ENCODE measurements at places on chromosomes 2 and 18. TPM values are rescaled to one million over a fixed set of nuclear protein-coding genes. Genes with fewer than 3 reads are reported as not detected.

The RFX8 gene
- 2.3 TPM for total RNA-seq

The MAPRE3 gene
- 21.3 TPM for total RNA-seq

- H3K27ac ChIP-seq, result no peak overlapping the region
- no peak for DNase-seq
- H3K4me1 ChIP-seq, result no peaks in the 10 kb centered on the region
- H3K36me3 ChIP-seq, result no peaks in the 10 kb centered on the region
- no peak overlapping the region for H3K4me3 ChIP-seq
Observed at GRCh38 chr2:78115291-78115690, 593.1 kb upstream of the LRRTM4 start.

- no peak overlapping the region for H3K4me3 ChIP-seq
- no peak for DNase-seq
- H3K36me3 ChIP-seq, result no peaks in the 10 kb centered on the region
- no peaks in the 10 kb centered on the region for H3K27me3 ChIP-seq
- H3K27ac ChIP-seq, result no peak overlapping the region
Observed at GRCh38 chr2:41736105-41736567, 311.7 kb upstream of the PKDCC start.

GRCh38 chr2:119175517-119175916 lies 17.0 kb upstream of the C1QL2 start:
- H3K36me3 ChIP-seq, result no peaks in the 10 kb centered on the region
- H3K4me1 ChIP-seq, result no peaks in the 10 kb centered on the region
- no peaks in the 10 kb centered on the region for H3K27me3 ChIP-seq
- DNase-seq, result no peak

DNA sequence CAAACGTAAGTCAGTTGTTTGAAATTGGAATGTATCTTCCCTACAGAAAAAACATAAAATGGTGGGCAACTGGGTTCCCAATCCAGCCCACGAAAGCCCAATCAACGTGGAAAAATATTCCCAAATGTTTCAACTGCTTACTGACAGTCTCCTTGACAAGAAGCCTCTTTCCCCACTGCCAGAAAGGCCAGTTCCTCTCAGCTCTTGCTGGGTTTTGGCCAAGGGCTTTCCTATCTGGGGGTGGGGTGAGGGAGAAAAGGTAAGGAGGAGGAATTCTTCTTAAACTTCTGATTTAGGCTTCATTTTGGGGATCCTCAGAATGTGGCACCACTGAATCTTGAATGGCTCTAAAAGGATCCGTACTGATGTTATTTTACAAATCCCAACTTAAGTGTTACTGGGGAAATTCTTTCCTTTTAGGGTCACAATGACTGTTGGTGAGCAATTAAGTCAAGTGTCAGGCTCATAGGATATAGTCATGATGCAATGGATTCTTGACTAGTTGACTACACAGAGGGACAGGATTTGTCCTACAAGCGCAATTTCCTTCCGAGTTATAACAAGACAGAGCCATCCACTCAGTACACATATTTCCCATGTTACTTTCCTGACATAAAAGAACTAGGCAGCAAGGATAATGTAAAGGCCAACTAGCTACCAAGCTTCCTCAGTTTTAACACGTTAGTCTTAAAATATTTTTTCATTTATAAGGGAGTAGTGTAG lies 73.6 kb downstream of the SPRED2 start:
- H3K27ac ChIP-seq, result peak overlapping the region; percentile 5
- no peak for DNase-seq
- H3K27me3 ChIP-seq, result no peaks in the 10 kb centered on the region
- H3K36me3 ChIP-seq, result no peaks in the 10 kb centered on the region
- no peak overlapping the region for H3K4me3 ChIP-seq
- H3K4me1 ChIP-seq, result peaks cover 5% of the 10 kb centered on the region

GRCh38 chr2:71511776-71512175 lies 58.4 kb downstream of the DYSF start:
- no peaks in the 10 kb centered on the region for H3K4me1 ChIP-seq
- no peak overlapping the region for H3K4me3 ChIP-seq
- no peak for DNase-seq
- H3K27me3 ChIP-seq, result no peaks in the 10 kb centered on the region
- no peak overlapping the region for H3K27ac ChIP-seq
- no peaks in the 10 kb centered on the region for H3K36me3 ChIP-seq

DNA sequence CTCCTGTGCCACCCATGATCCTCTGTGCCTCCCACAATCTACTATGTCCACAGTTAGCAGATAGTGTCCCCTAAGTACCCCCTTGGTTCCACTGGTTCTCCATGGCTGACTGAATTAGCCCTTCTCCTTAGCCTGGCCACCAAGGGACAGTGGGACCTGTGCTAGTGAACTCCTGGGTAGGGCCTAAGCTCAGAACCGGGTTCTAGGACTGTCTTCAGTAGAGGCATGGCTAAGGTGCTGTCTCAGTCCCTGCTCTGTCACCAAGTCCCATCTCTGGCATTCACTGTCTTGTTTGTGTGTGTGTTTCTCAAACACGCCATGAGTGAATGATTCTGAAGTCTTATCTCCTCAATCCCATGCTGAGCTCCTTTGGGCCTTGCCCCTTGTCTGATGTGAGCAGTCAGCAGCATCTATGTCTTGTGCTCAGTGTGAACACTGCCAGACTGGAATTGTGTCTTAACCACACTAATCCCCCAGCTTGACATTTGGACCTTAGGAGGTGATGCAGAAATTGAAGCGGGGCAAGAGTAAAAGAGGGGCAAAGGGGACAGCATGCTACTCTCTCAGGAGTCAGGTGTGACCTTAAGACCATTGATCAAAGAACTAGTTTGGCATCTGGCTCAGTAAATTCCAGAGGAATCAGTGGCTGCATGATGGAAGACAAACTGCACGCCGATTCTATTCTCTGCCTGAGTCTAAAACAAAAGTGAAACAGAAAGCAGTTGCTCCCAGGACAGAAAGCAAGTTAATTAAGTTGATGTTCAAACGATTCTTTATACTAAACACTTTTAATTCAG lies 190.5 kb downstream of the ALPK2 start:
- peak overlapping the region; percentile 10 for H3K4me3 ChIP-seq
- no peaks in the 10 kb centered on the region for H3K36me3 ChIP-seq
- DNase-seq, result no peak
- H3K27ac ChIP-seq, result no peak overlapping the region

GRCh38 chr2:180367815-180368214 lies 360.7 kb upstream of the CWC22 start:
- H3K27ac ChIP-seq, result peak overlapping the region; percentile 56
- no peaks in the 10 kb centered on the region for H3K4me1 ChIP-seq
- no peaks in the 10 kb centered on the region for H3K36me3 ChIP-seq
- H3K27me3 ChIP-seq, result no peaks in the 10 kb centered on the region
- H3K4me3 ChIP-seq, result no peak overlapping the region

GRCh38 chr18:33761363-33761762 lies 183.3 kb downstream of the ASXL3 start:
- H3K4me1 ChIP-seq, result no peaks in the 10 kb centered on the region
- H3K4me3 ChIP-seq, result no peak overlapping the region
- H3K27me3 ChIP-seq, result no peaks in the 10 kb centered on the region
- H3K36me3 ChIP-seq, result no peaks in the 10 kb centered on the region

DNA sequence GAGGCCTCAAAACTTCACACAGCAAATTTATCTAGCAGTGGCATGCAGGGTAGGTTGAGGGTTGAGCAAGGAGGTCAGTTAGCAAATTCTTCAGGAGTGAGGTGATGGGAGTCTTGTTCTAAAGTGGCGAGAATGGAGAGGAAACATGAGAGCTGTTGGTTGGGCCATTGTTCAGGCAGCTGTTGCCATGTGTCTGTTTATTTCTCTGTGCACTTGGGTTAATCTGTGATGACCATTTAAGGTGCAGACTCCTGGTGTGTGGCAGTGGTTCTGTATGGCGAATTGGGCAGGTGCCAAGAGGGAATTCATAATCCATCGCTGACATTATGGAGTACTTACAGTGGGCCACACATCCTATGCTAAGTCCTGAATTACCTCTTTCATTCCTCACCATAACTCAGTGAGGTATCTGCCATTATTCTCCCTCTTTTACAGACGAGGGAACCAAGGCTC lies 30.4 kb downstream of the TMEM178A start:
- H3K4me1 ChIP-seq, result no peaks in the 10 kb centered on the region
- no peaks in the 10 kb centered on the region for H3K27me3 ChIP-seq
- H3K4me3 ChIP-seq, result no peak overlapping the region
- DNase-seq, result no peak
- H3K27ac ChIP-seq, result no peak overlapping the region

DNA sequence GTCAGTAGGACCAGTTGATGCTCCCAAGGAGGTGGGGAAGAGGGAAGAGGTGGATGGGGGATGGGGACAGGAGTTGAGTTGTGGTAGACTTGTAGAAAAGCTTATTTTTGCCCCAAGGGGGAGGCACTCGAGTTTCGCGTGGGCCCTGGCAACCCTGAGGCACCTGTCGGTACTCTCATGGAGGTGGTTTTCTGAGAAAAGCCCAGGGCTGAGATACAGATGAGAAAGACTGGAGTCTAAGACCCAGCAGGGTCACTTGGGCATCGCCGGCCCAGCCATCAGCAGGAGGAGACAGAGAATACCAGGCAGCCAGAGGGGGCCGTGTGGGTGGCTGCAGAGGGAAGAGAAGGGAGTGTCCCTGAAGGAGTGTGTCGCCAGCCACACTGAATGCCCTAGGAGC lies 57.7 kb upstream of the HPCAL1 start:
- no peaks in the 10 kb centered on the region for H3K36me3 ChIP-seq
- H3K4me3 ChIP-seq, result no peak overlapping the region
- H3K27me3 ChIP-seq, result no peaks in the 10 kb centered on the region
- DNase-seq, result no peak

DNA sequence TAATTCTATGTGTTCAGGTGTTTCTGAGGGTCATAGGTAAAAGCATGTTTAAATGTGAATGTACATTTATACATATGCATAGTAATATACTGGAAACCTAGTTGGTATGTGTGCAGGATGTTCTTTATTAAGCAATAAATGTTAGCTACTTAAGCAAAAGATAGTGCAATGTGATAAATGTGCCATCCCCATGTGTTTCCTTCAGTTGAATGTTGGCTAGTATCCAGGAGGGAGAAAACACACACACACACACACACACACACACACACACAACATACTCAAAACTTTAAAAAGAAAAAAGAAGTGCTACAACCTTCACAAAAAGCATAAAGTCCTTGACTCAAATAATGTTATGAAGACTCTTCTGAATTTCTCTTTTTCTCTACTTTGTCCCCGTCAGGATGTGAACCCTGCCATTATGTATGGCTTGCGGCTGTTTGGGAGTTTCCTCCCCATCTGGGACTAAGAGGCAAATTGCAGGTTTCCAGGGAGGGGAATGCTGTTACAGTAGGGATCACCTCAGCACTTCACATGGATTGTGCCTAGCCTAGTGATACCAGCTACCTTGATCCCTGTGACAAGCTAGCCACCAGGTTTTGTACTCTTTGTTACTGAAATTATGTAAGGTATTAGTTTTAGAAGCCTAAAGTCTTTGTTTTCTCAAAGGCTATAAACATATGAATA lies 82.6 kb downstream of the IKZF2 start:
- peaks cover 5% of the 10 kb centered on the region for H3K4me1 ChIP-seq
- DNase-seq, result no peak
- no peaks in the 10 kb centered on the region for H3K36me3 ChIP-seq
- H3K27me3 ChIP-seq, result no peaks in the 10 kb centered on the region

DNA sequence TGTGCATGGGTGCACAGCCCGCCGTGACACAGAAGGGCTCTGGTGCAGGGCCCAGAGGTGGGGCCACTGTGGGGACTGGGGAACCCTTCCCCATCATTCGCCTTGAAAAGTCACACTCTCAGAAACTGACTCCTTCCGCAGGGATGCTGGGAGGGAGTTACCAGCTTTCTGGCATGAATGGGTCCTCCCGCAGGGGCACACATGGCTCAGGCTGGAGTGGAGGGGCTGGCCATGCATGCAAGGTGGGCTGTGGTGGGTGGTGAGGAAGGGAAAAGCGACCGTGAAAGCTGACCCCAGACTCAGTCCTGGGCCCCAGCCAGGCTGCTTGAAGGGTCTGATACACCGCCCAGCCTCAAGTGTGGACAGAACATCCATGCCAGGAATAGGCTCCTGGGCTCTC lies 201.1 kb downstream of the TNS1 start:
- no peaks in the 10 kb centered on the region for H3K27me3 ChIP-seq
- DNase-seq, result no peak
- no peaks in the 10 kb centered on the region for H3K4me1 ChIP-seq
- H3K36me3 ChIP-seq, result peaks cover 7% of the 10 kb centered on the region

GRCh38 chr2:237407700-237408099 lies 6.3 kb downstream of the COL6A3 start:
- no peaks in the 10 kb centered on the region for H3K36me3 ChIP-seq
- H3K27me3 ChIP-seq, result no peaks in the 10 kb centered on the region
- peak overlapping the region; percentile 62 for H3K27ac ChIP-seq
- peak overlapping the region; percentile 9 for H3K4me3 ChIP-seq

DNA sequence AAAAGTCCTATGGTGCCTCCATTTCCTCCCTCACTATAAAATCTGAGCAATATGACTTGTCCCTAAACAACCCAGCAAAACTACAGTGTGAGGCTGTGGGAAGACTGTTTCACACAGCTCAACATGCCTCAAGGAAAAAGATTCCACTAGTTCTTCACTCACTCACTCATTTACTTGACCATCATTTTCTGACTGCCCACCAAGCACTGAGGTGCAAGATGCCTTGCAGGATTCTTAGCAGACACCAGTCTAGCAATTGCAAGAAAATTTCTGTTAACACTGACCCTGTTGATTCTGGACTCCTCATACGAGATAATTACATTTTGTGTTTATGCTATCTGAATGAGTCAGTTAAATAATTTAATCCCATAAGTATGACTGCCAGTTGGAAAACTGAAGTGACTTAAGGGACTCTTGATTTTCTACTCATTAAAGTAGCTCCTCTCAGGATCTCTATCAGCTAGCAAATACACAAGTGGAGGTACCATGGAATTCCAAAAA lies 51.9 kb upstream of the PCBP1 start:
- no peak for DNase-seq
- H3K4me1 ChIP-seq, result no peaks in the 10 kb centered on the region
- H3K27ac ChIP-seq, result no peak overlapping the region

DNA sequence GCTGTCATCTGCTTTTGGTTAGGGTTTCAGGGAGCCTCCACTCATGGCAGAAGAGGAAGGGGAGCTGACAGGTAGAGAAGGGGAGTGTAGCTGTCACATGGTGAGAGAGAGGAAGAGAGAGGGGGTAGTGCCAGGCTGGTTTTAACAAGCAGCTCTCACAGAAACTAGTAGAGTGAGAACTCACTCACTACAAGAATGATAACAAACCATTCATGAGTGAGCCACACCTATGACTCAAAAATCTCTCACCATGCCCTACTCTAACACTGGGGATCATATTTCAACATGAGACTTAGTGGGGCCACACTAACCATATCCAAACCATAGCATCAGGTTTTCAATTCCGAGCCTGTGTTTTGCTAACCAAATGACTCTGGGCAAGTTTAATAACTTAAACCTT lies 274.9 kb upstream of the VWC2L start:
- H3K4me3 ChIP-seq, result no peak overlapping the region
